ENCODE measurements at places on chromosomes 3 and 15.

GRCh38 chr3:120648290-120648689 lies 33.7 kb downstream of the HGD start:
- DNase-seq: no peak

DNA sequence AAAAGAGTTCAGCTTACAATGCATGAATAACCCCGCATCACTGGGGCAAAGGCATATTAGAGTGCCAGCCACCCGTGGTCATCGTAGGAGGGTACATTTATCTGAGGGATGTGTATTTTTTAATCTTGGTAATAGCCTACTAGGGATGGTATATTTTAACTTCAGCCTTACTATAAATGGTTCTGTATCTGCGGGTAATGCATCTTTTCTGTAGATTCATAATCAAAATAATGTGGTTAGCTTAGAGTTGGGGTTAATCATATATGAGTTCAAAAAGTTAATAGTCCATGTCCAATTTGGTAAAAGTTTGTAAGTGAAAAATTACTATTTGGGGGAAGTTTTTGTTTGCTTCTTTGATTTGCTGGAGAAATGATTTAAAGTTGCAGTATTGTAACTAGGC lies 263.7 kb upstream of the UBE2E1 start:
- DNase-seq: no peak

GRCh38 chr3:12131351-12132090 lies 27.2 kb downstream of the TIMP4 start:
- DNase-seq: no peak

- DNase-seq: no peak
Observed at GRCh38 chr3:152202976-152203626, 65.6 kb upstream of the MBNL1 start.

Data from iris pigment epithelial cell (primary cell).